ENCODE measurements at places on chromosomes 1 and 21. TPM values are rescaled to one million over a fixed set of nuclear protein-coding genes. Genes with fewer than 3 reads are reported as not detected.

Gene C2CD4D
- not detected for total RNA-seq

Gene C1QB
- 44.5 TPM for total RNA-seq

Gene VHLL
- total RNA-seq: 0.50 TPM

Gene SPRR2G
- not detected for total RNA-seq

Gene ZNF697
- 15.5 TPM for total RNA-seq

Gene CD52
- total RNA-seq: 1.4 TPM

Gene KLF17
- total RNA-seq: 0.69 TPM

Gene HSD3B2
- total RNA-seq: not detected

Gene LCE1B
- not detected for total RNA-seq

All from spinal cord (tissue), 10 donors.